NCI-H446 treated with DMSO at 0.1 percent for 48 hours (cell line): ENCODE measurements at places on chromosomes 6 and 20.
A peak's percentile ranks its signal among the peaks of the same experiment; 100 is the strongest.

DNA sequence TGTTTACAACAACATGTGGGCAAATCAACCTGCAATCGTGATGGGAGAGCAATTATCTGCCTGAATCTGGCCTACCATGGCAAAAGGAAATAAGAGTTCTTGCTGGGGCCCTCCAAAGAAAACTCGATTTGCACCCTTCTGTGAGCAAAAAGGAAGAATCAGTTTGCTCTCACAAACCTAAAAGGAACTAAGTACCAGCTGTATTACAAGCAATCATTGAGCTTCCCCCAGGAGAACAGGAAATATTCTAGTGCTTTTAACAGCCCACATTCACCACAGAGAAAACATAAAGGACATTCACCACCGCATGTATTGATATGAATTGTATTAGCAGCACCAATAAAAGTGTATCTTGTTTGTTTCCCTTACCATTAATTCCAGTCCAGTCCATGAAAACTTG lies 75.0 kb downstream of the MBOAT1 start:
- no peak for DNase-seq

GRCh38 chr6:158972241-158973233 lies 27.5 kb downstream of the RSPH3 start:
- peak; percentile 58 for DNase-seq

DNA sequence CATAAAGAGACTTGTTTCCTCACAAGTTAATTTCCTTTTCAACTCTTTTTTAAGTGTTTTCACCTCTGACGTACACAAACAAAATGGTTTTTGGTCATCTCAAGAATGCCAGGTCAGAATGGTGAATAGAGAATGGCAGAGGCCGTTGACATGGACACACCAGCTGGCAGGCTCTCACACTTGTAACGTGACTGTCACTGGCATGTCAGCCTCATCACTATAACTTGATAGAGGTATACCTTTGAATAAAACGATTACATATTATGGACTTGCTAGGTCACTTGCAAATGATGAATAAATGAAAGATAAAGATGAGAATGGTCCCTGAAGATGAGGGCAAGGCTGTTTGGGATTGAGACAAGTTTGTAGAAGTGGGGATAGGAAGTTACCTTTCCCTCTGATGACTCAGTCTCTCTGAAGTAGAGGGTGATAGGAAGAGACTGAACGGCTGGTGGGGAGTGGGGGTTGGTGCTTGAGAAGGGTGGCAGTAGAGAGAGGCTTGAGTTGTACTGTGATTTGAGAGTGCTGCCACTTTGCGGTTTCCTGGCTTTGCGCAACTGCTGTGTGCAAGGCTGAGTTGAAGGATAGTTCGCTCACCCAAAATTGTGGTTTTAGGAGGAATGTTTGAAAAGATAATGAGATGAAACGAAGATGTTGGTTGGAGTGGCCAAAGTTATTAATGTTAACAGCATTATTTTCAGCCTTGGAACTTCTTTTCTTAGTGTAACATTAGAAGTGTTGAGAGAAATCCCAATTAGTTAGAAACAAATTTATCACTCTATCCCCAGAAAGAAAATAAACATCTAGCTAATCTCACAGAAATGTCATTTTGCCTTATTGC lies 30.3 kb downstream of the TBPL1 start:
- DNase-seq = no peak

DNA sequence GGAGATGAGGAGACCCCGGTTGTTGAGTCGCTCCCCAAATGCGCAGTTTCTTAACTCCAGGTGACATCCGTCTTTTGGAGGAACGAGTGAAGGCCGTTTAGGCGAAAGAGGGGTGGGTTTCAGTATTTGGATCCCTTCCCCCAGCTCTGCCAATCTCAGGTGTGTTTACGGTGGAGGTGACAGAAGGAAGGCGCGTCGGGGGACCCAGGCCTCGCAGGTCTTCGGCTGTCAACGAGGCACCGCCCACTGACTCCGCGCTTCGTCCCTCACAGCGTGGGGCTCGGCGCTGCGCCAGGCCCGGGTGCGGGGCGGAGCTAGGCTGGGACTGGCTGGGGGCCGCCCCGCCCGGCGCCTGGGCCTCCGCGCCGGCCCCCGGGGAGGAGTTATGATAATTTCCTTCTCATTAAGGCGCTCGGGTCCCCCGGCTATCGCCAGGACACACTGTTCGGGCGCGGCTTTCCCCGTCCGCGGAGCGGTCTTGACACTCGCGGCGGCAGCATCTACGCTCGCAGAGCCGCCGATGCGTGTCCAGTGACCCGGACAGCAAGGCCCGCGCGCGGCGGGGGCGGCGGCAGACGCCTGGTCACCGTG lies at the start of gene TFAP2C:
TSS of gene TFAP2C (plus strand) at position 434 of the 591 bp plus-strand sequence. CDS start 239 bp downstream, outside the sequence.
- no peak for DNase-seq

DNA sequence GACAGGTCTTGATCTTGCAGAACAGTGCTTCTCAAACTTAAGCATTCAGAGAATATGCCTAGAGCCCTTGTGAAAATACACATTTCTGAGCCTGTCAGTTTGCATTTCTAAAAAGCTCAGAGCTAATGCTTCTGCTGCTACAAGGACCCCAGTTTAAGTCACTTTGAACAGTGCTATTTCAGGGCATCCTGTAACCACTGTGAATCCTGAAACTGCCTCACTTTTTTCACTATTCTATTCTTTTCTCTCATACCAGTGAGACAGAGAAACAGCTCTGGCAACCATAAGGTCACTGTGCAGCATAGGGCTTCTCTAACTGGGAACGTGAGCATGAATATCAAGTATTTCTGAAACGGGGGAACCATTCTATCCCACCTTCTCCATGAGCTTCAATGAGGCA lies 51.2 kb downstream of the LGSN start:
- DNase-seq = no peak

GRCh38 chr20:61387204-61387953 lies 135.3 kb downstream of the CDH4 start:
- DNase-seq = no peak

GRCh38 chr6:27592481-27593199 lies 119.7 kb upstream of the ZNF184 start:
- DNase-seq = peak; percentile 78

- no peak for DNase-seq
Observed at GRCh38 chr6:43779852-43780236, 9.8 kb downstream of the VEGFA start.

- no peak for DNase-seq
Observed at GRCh38 chr6:107821591-107821990, 2.5 kb downstream of the SCML4 start.

- no peak for DNase-seq
Observed at GRCh38 chr20:53278555-53278954, 306.4 kb downstream of the TSHZ2 start.

DNA sequence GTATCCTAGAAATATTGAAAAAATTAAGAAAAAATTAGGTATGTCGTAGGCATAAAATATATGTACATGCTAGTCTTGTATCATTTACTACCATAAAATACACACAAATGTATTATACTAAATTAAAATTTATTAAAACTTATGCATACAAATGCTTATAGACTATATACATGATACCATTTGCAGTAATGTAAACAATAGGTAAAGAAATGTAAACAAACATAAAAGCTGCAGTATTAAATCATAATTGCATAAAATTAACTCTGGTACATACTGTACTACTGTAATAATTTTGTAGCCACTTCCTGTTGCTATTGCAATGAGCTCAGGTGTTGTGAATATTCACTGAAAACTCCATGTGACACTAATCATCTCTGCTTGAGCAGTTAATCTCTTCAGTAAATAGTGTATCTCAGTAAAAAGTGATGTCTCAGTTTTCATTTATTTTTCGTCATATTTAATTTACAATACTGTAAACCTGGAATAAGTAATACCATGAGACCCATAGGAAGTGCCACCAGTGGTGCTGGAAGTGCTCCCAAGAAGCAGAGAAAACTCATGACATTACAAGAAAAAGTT lies 29.3 kb downstream of the RALGAPB start:
- no peak for DNase-seq

DNA sequence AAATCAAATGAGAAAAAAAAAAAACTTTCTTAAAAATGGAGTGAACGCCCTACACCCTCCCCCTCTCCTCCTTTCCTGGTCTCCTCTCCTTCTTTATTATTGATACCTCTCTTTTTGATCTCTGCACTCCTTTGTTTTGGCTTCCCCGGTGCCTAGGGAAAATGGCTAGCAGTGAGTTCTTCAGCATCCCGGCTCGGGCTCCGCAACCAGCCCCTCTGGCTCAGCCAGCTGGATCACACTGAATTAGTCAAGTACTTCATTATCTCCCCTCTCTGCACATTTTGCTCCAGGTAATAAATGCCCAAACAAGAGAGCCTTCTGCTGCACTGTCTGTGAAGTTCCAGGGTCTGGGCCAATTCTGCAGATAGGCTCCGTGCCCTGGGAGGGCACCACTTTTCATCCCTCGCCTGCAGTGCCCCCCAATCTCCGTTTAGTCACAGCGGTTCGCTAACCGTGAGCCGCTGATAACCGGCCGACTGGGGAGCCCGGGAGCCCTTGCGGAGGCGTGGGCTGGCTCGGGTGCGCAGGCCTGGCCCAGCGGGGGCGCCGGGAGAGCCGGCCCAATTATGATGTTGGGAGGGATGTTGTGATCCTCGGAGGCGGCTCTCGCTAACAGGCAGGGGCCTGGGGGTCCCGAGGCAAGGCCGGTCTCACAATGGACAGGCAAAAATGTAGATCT lies 301.9 kb downstream of the TFAP2A start:
- DNase-seq = no peak

DNA sequence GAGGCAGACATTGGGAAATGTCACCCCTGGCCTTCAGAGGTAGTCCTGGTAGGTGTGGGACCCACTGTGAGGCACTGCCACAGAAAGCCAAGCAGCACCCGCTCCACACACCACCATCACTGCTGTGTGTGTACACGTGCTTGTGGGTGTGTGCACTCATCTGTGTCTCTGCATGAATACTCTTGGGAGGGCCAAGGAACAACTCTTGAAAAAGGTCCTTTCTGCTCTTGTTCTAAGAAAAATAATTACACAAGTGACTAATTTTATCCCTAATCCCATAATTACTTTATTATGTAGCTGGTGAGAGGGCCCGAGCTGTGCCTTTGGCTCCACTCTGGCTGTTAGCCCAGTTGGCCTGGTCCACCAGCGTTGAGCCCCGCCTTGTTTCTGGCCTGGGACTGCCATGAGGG lies 21.7 kb upstream of the EPB41L1 start:
- no peak for DNase-seq

DNA sequence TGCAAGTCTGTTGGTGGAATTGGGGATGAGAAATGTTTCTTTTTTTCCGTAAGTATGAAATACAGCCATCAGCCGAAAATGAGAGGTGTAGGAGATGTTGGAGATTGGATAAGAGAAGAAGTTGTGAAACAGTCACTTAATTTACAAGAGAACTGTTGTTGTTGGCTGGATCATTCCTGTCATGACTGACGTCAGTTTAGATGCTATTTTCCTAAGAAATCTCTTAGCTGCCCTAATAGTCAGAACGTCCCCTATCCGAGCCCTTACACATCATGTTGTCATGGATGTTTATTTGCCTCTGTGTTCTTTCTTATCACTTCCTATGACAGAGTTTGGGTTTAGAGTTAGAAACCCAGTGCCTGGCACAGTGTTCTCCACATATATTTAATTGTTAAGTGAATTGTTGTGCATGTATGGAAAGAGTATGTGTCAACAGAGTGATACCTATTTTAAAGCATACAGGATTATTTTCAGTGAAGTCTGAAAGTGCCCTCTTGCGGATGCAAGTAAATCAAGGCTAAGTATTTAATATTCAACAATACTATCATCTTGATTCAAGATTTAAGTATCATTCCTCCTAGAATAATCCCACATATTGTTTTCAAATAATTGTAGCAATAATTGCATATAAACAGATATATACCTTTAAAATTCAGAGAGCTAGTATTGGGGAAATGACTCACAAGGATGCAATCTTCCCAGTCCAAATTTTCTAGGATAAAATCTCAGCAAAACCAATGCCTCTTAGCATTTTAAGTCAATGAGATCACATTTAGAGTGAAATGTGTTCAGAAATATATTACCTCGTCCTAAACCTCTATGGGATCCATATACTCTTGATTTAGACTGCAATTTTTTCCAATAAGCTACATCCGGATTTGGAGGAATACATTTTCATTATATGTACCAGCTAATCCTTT lies 309.9 kb upstream of the NOX3 start:
- no peak for DNase-seq

- DNase-seq = no peak
Observed at GRCh38 chr20:24868396-24868927, 80.6 kb upstream of the CST7 start.

GRCh38 chr6:31826793-31827285 lies 699 bp upstream of the HSPA1B start:
- DNase-seq = peak; percentile 83

- peak; percentile 8 for DNase-seq
Observed at GRCh38 chr6:106339334-106340029, 13.9 kb upstream of the ATG5 start.

- no peak for DNase-seq
Observed at GRCh38 chr6:89642956-89643355, 4.4 kb upstream of the LYRM2 start.

- no peak for DNase-seq
Observed at GRCh38 chr20:41467690-41468089, 101.1 kb upstream of the EMILIN3 start.

DNA sequence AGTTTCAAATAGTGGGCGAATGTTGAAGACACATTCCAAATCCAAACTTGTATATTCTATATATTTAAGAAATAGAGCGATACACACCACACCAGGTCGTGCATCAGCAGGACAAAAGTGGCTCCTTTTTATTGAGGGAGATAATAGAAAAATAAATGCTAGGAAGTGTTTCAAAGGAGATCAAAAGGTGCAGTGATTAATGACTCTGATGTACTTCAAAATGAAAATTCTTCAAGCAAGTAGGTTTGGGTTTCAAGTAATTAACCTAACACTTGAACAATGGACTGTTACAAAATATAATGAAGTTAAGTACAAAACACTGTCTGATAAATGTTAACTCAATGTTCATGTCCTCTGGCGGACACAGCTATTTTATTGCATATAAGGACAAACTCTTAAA lies 185.9 kb downstream of the BTBD9 start:
- no peak for DNase-seq

GRCh38 chr6:155349956-155350355 lies 35.7 kb upstream of the TFB1M start:
- DNase-seq = no peak

DNA sequence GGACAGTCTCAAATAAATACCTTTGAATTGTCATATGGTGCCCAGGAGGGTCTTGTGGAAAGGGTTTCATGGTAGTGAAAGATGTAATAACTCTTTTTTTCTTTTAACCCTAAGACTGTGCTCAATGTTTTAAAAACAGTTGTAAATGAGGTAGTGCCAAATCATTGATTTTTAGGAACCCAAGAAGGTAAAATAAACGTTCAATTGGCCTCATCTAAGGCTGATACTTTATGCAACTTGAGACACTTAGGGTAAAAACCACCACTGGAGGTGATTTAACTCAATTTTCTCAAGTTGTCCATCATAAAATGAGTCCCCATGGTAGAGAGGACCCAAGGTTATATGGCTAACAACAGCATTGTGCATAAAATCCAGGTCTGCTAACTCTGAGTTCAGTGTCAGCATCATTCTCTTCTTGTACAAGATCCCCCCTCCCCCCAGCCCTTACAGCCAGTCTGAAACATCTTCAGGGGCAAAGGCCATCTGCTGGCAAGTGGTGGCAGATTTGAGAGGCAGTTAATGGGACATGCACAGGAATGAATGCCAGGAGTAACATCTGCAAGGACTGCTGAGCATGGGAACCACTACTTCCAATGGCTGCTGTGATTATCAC lies 244.4 kb downstream of the GMPR start:
- no peak for DNase-seq
